ENCODE measurements at places on chromosomes 7 and 10. TPM values are rescaled to one million over a fixed set of nuclear protein-coding genes. Genes with fewer than 3 reads are reported as not detected.

FAM25A gene
- not detected for total RNA-seq

FEZF1 gene
- total RNA-seq, result not detected

DNA sequence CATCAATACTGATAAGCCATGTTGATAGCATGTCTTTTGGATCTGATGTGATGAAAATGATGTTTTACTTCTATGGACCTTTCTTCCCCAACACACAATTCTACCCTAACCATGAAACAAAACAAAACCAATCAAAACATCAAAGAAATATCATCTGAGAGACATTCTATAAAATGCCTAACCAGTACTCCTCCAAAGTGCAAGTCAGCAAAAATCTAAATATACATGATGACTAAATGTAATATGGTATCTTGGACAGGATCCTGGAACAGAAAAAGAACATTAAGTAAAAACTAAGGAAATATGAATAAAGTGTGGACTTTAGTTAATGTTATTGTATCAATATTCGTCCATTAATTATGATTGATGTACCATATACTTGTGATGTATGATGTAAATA, 625.1 kb downstream of the MAGI2 start:
- no peak for DNase-seq

- DNase-seq, result no peak
These were observed 2.9 kb upstream of the SGPL1 start for GRCh38 chr10:70812814-70813213.

GRCh38 chr10:25390733-25391132, 215.9 kb downstream of the GPR158 start:
- DNase-seq, result no peak

DNA sequence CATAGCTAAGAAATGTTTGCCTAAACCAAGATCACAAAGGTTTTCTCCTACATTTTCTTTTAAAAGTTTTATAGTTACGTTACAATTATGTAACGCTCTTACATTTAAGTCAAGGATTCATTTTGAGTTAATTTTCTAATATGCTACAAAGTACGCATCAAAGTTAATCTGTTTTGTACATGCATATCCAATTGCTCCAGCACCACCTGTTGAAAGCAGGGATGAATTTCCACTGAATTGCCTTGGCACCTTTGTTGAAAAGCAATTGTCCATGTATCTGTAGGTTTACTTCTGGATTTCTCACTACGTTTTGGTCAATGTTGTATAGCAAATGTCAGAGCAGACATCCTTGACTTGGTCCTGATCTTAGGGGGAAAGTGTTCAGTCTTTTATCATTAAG, 59.6 kb downstream of the NEUROG3 start:
- DNase-seq, result no peak

GRCh38 chr7:17123020-17123419, 175.4 kb upstream of the AHR start:
- no peak for DNase-seq

GRCh38 chr10:15451137-15452094, 80.3 kb upstream of the FAM171A1 start:
- no peak for DNase-seq

DNA sequence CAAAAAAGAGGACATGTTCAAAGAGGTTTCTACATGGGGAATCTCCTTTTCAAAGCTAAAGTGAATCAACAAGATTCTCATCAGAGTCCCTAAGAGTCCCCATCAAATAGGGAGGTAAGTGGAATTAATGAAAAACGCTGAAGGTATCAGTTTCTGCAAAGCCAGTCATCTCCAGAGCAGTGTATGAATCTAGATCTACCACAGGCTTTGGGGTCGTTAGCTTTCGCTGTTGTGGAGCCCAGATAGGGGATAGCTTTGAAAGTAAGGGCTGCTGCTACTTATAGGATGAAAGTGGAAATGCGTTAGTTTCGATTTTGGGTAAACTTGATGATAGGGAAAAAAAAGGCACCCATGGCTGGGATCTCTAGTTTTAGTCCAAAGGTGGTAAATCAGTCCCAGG, 748.4 kb downstream of the LRMDA start:
- no peak for DNase-seq

NRG3 gene
- total RNA-seq, result not detected

LBX1 gene
- not detected for total RNA-seq

- no peak for DNase-seq
These were observed 566.7 kb upstream of the NRP1 start for GRCh38 chr10:33901166-33901565.

WEE2 gene
- total RNA-seq, result not detected

DCLRE1A gene
- 5.8 TPM for total RNA-seq

DNA sequence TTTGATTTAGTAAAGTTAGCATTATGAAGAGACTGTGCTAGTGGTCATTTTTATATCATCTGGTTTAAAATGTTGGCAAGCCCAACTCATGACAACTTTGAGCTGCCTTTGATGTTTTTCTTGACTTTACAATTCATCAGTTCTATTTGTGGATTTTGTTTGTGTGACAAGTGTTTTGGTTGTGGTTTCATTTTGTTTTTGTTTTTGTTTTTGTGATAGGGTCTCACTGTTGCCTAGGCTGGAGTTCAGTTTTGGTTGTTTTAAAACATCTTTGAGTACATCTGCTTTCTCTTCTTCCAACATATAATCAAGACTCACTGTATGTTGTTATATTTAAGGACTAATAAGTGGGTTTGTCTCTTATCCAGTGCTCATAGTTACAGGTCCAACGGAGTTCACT, 17.6 kb upstream of the SFR1 start:
- DNase-seq, result no peak

DNA sequence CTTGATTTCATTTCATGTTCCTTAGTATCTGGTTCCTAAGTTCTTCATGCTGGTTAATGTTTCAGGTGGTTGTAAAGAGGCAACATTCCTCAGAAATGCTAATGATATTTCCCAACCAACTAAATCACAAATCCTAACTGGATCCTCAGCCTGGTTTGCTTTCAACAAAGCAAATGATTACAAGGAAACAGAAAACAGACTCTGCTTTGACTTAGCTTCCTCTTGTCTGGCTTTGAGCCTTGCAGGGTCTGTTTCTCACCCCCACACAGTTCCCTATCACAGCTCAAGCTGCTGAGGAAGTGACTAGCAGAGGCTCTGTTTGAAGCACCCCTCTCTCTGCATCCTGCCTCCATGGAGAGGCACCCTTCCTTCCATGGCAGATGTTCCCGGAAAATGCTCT, 130.2 kb upstream of the CTTNBP2 start:
- no peak for DNase-seq

GRCh38 chr10:51685768-51686167, 13.6 kb downstream of the CSTF2T start:
- no peak for DNase-seq

KIAA1549 gene
- 3.4 TPM for total RNA-seq

DNA sequence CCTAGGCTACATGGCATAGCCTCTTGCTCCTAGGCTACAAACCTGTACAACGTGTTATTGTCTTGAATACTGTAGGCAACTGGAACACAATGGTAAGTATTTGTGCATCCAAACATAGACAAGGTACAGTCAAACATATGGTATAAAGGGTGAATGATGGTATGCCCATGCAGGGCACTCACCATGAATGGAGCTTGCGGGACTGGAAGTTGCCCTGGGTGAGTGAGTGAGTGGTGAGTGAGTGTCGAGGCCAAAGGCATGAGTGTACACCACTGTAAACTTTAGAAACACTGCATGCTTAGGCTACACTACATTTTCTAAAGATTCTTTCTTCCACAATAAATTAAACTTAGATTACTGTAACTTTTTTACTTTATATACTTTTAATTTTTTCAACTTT, 165.7 kb downstream of the PARD3 start:
- no peak for DNase-seq

PDE6C gene
- not detected for total RNA-seq

CABCOCO1 gene
- total RNA-seq, result not detected

DNA sequence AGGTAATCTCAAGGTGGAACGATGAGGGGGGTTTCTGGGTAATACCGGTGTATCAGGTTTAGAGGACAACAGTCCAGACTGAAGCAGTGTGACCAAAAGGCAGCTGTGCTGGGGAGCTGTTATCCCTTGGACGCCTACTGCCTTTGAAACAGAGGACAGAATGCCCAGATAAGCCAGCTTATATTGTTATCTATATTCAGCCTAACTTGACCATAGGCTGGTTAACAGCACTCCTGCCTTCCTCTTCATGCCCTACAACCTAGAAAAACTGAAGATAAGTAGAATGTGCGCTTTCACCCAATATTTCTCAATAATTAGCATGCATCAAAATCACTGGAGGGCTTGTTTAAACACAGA, 44.9 kb downstream of the IL6 start:
- no peak for DNase-seq

- DNase-seq, result no peak
These were observed 238.2 kb downstream of the BUB3 start for GRCh38 chr10:123392182-123392963.

ANXA11 gene
- total RNA-seq, result 233 TPM

DNA sequence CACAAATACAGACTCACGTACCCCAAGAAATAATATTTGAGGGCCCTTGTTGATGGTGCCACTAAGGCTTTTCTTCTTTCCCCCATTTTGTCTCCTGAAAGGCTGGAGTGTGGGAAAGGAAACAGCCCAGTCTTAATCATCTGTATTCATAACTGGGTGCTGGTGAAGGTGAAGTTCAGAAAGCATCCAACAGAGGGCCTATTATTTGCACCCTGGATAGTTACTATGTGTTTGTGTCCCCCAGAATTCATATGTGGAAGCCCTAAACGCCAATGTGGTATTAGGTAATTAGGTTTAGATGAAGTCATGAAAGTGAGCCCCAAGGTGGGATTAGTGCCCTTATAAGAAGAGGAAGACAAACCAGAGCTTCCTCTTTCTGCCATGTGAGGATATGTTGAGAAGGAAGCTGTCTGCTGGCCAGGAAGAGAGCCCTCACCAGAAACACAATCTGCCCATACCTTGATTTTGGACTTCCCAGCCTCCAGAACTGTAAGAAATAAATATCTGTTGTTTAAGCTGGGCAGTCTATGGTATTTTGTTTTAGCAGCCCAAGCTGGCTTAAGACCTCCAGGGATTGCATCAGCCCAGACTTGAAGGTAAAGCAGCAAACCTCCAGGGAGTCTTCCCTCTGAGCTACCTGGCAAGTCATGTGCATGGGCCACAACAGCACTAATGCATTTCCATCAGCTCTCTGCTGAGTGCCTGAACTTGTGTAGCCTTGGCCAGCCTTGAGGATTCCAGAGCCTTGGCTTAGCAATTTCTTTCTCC, 90.0 kb upstream of the ADRB1 start:
- no peak for DNase-seq

ARMC3 gene
- total RNA-seq, result not detected

DNA sequence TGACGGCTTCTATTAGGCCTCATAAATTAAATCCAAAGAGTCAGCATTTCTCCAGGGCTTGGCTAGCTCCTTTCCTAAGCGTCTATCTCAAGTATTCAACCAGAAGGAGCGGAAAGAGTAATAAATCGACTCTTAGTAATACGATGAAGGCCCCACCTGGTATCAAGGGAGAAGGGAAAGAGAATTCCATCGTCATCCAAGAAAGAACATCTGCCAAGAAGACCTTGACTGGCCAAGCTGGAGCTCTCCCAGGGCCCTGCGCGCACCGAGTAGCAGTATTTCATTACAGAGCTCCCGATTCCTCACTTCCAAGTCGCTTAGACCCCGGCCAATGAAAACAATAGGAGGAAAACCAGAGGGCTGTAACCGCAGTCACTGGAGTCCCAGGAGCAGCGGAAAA, 178.0 kb upstream of the FRMD4A start:
- DNase-seq, result no peak

DNA sequence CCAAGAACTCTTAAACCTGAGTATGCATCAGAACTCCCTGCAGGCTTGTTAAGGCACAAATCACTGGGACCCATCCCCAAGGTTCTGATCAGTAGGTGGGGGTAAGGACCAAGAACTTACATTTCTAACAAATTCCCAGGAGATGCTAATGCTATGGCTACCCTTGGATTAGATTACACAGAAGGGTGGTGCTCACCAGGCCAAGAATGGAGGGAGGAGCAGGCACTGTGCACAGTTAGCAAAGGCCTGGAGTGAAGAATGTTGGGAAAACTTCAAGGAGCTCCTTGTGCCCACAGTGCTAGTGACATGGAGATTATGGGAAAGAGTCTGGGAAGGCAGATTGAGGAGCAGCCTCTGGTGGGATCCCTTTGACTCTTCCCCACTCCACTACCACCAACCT, 1.9 kb downstream of the PRSS2 start:
- DNase-seq, result no peak

- no peak for DNase-seq
These were observed 35.3 kb upstream of the TNKS2 start for GRCh38 chr10:91762878-91763277.
